ENCODE measurements at places on chromosomes 5 and 9.
A peak's percentile ranks its signal among the peaks of the same experiment; 100 is the strongest.

DNA sequence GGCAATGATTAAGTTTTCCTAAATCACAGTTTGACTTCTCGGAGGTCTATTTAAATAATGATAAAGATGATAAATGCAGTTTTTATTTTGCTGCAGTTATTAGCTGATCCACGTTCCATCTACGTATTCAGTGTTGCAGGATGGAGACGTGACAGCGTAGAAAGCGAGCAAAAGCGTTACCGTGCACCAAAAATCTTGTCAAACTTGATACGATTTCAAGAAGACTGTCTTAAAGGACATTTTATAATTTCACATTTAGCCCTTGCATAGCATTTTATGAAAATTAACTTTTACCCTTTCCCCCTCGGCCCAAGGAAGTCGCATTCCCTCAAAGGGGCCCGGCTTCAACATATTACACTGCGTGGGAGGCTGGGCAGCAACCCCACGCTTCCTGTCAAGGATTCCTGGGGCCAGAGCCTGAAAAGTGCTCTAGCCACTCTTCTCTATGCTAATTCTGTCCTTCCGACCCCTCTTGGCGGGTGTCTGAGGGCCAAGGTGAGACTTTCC lies 7.1 kb upstream of the PURA start:
- DNase-seq, result no peak

DNA sequence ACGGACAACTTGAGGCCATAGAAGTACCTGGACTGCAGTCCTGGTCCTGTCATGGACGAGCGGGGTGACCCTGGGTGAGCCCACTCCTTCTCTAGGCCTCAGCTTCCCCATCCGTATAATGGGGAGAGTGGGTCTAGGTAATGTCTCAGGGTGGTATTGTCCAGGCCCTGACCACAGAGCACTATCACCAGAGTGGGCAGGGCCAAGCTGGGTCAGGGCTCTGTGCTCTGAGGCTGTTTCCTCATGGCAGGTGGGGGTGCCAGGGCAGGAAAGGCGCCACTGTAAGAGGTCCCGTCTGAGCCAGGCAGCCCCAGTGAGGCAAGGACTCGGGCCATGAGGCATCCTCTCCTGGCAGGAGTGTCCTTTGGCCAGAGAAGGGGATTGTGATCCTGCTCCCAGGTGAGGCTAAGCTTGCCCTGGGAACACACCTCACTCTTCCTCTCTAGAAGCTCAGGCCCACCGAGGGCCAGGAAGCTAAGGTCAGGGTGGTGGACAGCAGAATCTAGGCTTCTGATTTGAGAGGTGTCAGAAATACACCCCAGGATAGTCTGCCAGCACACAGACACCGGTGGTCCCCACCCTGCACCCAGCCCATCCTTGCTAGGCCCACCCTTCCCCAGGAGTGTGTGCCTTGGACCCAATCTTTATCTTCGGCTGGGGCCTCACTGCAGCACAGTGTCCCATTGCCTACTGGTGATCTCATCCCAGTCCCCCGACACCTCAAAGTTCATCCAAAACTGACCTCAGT lies 1.5 kb upstream of the MYOZ3 start:
- DNase-seq, result no peak

- no peak for DNase-seq
Observed at GRCh38 chr9:134283111-134283515, 43.1 kb upstream of the RXRA start.

DNA sequence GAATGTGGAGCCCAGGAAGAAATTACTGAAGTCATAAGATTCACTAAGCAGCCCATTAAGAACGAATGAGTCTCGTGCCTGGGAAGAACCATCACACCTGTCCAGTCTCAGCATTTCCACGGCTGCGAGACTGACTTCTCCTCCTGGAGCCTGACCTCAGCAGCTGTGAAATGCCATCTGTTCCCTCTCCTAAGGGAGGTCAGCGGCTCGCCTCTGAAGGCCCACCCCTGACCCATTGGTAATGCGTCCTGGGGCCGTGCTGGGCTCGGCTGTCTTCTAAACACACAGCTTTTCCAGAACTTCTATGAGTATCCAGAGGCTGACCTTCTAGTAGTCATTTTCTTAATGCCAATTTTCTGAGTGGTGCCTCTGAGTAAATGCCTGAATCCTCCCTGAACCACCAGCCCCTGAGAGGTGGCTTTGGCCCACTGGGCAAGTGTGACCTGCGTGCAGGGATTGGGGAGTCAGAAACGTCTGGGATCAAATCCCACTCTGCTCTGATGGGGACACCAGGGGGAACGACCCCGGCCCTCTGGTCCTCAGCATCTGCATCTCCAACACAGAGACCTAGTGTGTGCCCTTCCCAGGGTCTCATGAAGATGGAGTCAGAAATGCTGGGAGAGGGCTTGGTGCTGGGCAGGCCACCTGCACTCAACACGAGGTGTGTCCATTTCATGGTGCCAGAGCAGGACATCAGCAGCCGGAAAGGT lies 5.7 kb downstream of the SLC6A3 start:
- no peak for DNase-seq

DNA sequence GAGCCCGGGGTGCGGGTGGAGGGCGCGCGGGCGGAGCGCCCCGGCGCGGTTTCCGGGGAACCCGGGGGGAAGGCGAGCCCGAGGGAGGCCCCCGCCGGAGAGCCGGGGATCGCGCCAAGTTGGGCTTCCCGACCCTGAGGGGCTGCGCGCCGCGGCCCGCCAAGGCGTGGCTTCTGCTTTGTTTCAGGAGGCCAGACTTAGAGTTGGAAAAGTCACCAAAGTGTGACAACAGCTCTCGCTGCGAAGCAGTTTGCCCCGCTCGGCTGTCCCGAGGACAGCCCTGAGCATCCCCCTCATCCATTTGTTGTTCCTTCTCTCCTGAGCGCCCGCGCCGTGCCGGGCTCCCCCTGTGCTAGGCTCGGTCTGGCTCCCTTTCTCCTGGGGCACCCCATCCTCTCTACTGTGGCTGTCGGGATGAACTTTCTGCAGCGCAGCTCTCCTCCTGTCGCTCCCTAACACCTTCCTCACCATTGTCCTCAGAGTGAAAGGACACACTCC lies 410 bp downstream of the GLIPR2 start:
- no peak for DNase-seq

DNA sequence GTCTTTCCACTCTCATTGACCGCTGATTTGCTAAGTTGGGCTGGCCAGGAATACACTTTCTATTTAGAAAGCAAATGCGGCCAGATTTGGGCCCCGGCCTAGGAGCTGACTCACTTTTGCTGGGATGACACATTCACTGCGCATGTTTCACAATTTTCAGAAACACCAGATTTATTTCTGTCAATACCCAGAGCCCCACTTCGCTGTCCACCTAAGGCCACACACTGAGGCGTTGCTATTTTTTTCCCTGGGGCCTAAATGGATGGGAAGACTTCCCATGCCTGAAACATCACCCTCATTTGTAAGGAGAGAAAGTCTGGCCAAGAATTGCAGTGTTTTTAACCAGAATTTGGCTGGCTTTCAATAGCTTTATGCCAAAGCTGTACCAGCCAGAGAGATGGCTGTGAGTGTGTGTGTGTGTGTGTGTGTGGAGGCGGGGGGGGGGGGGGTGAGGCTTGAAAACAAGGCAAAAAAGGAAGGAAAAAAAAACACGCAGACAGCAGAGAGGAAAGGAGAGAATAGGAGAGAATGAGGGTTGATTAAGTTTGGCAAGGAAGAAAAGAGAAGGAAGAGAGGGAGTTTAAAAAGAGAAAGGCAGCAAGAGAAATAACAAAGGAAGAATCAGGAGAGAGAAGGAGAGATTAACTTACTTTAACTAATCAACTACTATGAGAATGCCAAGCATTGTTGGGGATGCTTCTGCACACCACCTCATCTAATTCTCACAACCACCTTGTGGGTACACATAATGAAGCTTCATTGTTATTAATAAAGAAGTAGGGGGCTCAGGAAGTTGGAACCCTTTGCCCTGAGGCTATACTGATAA lies 261.4 kb upstream of the KLF4 start:
- DNase-seq, result no peak

- peak; percentile 47 for DNase-seq
Observed at GRCh38 chr9:133163504-133164172, at the start of gene GBGT1. TSS of gene GBGT1 (minus strand) at chr9:133163914. CDS start at chr9:133162412, 1,502 bp downstream.

DNA sequence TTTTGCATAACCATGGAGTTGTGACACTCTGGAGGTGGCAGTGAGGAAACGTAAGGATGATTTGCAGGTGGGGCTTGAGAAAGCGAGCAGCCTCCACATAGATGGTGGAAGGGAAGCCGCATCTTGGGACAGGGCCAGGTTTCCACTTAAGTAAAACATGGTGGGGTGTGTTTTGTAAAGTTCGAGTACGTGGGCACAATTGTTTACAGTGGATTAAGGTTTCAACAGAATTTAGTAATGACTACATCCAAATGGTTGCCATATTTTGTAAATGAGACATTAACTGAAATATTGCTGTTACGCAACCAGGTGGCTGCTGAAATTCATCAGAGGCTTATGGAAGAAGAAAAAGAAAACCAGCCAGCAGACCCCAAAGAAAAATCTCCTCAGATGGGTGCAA lies 85.4 kb upstream of the IL7R start:
- DNase-seq, result no peak

- DNase-seq, result no peak
Observed at GRCh38 chr9:127202461-127203169, 62.0 kb upstream of the GARNL3 start.

All from memory B cell (primary cell).